ENCODE measurements at places on chromosomes 4 and X. TPM values are rescaled to one million over a fixed set of nuclear protein-coding genes. Genes with fewer than 3 reads are reported as not detected.

DNA sequence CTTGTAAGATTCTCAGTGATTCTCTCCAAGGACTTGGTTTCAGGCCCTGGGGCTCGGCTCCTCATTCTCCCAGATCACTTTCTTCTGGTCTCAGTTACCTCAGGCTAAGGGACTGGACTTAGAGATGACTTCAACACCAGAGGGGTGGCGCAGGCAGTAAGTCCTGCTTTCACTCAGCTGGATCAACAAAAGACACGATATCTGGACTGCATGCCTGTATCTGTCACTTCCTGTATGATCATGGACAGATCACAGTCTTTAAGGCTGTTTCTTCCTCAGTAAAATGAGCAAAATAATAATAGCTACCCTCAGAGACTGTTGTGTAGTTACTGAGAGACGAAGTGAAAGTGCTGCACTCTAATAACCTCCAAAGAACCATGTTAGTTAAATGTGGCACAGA lies 19.5 kb upstream of the CXCR3 start:
- DNase-seq, result peak; percentile 72

- DNase-seq, result no peak
These were observed 23.4 kb downstream of the ABHD18 start for GRCh38 chr4:127988638-127989037.

- peak; percentile 1 for DNase-seq
These were observed 109.9 kb upstream of the FAM47C start for GRCh38 chrX:36898301-36898700.

Gene PTCHD1
- not detected for total RNA-seq

Gene USP17L11
- not detected for total RNA-seq

Gene UGT8
- 0.14 TPM for total RNA-seq

Gene UGDH
- 69.7 TPM for total RNA-seq
